ENCODE measurements at places on chromosomes 6 and 20.

DNA sequence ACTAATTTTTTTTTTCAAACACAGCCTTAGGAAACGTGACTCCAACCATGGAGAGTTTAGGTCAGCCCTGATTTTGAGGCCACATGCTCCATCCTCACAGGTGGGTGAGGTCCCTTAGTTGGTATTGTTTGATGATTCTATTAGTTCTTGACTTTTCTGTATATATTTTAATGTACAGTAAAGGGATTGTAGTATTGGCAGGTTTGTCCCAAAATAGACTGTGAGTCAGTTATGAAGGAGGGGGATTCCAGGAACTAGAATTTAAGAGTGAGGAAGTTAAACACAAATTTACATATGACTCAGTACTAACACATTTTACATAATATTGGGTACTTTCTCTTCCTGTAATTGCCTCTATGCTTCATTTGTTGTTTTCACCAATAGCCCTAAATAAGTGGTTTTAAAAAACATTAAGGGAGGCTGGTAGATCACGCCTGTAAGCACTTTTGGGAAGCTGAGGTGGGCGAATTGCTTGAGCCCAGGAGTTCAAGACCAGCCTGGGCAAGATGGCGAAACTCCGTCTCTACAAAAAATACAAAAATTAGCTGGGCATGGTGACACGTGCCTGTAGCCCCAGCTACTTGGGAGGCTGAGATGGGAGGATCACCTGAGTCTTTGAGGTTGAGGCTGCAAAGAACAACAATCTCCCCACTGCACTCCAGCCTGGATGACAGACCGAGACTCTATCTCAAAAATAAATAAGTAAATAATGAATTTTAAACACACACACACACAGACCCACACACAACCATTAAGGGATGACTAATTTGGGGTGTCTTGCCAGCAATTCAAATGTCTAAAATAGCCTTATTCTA is 81.8 kb downstream of the SGK1 start:
- no peak for DNase-seq

DNA sequence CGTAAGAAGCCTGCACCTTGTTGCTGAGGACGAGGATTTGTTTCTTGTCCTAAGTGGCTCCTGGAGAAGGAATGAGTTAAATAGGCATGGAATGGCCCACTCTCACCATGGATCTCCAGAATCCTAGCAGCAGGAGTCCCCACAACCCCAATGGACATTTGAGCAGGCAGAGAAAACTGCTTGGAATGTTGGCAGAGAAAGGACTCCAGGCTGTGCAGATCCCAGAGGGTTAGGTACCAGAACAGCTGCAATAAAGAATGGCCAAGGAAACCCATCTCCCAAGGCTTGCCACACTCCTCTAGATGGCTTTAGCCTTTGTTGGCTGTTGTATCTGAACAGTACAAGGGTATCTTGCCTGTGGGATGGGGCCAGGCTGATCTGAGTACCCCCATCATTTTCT is 1415.7 kb upstream of the ADGRB3 start:
- DNase-seq: no peak

GRCh38 chr20:41119614-41120561 is 17.5 kb upstream of the PLCG1 start:
- no peak for DNase-seq

DNA sequence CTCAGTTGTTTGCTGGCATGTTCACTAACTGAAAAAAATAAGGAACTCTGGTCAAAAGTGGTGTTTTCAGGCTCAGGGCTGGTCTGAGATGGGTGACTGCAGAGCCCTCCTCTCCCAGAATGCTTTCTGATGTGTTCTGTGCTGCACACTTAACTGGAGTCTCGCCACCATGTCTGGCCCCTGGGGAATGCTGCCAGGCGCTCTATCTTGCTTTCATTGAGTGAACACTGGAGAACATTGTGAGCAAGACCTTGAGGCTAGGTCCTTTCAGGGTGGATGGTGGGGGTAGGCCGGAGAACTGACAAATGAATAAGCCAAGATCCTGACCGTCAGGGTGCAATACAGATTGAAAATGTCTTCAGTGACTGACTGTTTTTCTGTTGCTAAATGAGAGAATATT is 19.5 kb downstream of the PANK2 start:
- DNase-seq: no peak

GRCh38 chr6:38445336-38445735 is 194.4 kb downstream of the BTBD9 start:
- no peak for DNase-seq

GRCh38 chr6:25157183-25157582 is 122.0 kb upstream of the CARMIL1 start:
- DNase-seq: no peak

GRCh38 chr6:2853769-2854395 is 12.2 kb upstream of the SERPINB1 start:
- DNase-seq: no peak

DNA sequence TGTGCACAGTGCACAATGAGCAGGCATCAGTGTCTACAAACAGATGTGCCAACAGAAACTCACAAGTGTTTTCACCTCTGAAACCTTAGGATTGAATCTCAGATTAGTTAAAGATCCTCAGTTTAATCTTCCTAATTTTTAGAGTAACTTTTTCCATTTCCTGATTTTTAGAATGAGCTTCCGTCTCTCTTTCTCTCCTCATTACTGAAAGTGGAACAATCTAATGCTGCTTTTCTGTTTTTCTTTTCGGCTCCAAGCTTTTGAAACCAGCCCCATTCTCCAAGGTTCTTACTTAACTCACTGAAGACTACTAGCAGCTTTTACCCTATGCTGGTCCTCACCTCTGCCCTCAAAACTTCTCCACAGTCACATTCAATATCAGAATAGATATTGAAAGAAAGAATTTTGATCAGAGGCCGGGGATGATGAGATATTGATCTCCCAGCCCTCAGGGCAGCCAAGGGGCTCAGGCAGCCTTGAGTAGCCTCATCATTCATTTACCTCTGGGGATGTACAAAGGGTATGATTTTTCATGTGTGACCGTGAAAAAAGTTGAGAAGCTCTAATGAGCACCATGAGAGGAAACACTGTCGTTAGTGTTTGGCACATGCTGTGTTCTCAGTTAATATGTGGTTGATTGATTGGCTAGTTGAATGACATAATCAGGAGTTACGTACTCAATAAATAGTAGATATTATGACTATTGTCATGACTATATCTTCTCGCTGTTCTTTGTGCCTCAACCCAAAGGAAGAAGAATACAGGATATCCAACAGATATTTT is 11.9 kb upstream of the STK38 start:
- DNase-seq: no peak

DNA sequence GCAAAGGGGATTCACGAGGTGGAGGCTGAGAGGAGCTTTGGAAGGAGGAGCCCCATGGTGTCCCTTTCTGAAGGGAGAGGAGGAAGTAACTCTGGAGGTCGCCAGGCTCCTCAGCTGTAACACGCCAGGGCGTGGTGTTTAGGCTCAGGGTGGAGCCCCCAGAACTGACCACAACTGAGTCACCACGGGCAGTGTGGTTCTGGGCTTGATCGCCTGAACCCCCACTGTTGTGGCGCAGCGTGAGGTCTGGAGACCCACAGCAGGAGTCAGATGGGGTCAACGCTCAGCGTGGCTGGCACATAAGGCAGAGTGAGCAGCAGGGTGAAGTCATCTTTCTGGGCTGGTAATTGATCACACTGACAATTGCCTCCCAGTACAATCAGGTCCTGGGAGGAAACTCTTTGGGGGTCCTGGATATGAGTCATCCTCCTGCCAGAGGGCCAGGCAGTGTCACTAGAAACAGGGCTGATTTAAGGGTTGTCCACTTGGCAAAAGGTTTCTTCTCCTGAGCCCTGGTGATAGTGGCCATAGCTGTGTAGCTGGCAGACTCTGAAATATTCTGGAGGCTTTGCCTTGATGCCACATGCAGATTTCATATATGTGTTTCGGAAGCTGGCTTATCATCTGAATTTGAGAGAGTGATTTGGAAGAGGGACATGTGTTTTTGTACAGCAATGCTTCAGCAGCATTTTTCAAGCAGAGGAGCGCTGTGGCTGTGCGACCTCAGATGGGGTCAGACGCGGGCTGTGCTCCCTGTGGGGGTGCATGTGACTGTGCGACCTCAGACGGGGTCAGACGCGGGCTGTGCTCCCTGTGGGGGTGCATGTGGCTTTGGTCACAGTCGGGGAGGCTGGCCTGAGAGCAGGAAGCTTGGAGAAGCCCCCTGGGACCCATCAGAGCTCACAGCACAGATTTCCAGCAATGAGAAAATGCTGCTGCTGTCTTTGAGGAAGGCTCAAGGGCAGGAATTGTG is 50.0 kb downstream of the SYNJ2 start:
- DNase-seq: peak; percentile 51

- DNase-seq: no peak
Measured at GRCh38 chr6:144214622-144215401, 64.5 kb downstream of the STX11 start.

DNA sequence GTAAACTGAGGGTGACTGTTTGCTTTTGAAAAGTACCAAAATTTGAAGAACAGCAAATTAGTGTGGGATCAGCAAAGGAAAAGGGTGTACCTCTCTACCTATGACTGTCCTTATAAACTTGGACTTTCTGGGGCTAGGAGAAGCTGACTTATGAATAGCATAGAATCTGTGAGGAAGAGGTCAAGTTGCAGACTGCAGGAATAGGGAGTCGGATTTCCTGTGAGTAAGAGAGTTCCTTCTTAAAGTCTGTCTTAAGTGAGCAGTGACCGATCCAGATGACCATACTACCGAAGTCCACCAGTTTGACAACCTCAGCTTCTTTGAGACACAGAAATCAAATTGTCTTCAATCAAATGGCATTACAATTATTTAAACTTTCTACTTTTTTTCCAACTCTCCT is 708.7 kb downstream of the UTRN start:
- DNase-seq: no peak

DNA sequence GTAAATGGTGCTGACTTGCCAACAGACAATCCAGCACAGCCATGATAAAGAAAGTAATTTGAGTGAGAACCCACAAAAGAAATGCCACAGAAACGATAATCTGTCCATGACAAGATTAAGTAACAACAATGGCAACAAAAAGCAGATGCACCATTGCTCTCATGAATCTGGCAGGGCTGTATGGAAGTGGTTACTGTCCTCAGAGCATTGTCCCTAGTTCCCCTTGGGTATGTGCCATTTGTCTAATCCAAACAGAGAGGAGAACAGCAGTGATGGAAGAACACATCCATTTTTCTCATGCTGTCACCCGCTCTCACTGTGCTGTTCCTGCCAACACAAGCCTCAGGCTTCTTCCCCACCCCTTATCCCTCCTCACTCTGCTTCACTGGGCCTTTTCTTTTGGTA is 65.8 kb downstream of the REV3L start:
- DNase-seq: no peak

- DNase-seq: no peak
Measured at GRCh38 chr6:157094038-157094437, 229.3 kb downstream of the TMEM242 start.

GRCh38 chr20:63023071-63023935 is 16.5 kb upstream of the BHLHE23 start:
- no peak for DNase-seq

- DNase-seq: no peak
Measured at GRCh38 chr6:63839485-63839884, 203.9 kb downstream of the PHF3 start.

- no peak for DNase-seq
Measured at GRCh38 chr6:168989421-168989820, 264.2 kb downstream of the THBS2 start.

DNA sequence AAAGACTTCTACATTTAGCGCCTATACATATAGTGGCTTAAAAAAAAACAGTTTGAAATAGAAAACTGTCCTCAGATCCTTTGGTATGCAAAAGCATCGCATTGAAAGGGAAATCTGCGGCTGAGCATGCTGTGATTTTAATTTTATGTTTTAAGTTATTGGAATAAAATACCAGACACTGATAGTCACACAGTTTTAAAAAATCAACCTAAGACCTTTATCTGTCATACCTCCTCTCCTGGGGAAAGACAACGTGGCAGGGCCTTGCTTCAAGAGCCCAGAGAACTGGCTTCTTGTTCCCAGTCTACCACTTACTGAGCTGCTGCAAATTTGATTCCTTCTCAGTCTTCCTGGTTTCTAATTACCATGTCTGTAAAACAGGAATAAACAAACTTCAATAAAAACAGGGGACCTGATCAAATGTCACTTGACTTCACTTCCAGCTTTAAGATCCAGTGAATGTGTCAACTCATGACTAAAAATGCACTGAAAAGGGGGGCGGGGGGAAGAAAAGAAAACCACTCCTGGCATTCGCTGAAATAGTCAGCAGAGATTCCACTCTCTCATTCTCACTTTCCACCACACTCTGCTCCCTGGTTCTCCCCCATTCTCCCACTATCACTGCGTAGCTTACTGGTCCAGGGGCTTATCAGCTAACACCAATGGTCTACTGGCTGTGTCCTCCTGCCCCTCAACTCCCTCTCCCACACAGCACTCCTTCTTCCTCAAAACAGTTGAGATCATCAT is 494.7 kb upstream of the MARCKS start:
- DNase-seq: no peak

GRCh38 chr6:165745492-165745891 is 82.5 kb upstream of the PDE10A start:
- DNase-seq: no peak

GRCh38 chr6:15504581-15505350 is 158.1 kb downstream of the DTNBP1 start:
- DNase-seq: peak; percentile 72

DNA sequence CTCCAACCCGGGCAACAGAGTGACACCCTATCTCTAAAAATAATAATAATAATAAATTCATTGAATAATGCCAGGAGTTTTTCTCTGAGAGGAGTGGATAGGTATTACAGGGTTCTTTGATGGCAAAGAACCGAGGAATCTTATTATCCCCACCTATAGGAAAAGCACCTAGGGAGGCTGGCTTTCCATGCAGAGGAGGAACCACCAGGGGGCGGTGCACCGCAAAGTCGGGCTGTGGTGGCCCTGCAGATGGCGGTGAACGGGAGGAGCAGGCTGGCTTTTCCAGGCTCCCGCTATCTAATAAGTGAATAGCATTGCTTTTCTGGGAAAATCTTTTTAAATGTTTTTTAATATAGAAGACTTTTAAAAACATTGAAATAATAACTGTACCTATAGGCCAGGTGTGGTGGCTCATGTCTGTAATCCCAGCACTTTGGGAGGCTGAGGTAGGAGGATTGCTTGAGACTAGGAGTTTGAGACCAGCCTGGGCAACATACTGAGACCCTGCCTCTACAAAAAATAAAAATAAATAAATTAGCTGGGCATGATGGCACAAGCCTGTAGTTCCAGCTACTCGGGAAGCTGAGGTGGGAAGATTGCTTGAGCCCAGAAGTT is 864.2 kb downstream of the KIF16B start:
- DNase-seq: no peak

- DNase-seq: no peak
Measured at GRCh38 chr20:21232546-21233280, 70.4 kb upstream of the XRN2 start.

DNA sequence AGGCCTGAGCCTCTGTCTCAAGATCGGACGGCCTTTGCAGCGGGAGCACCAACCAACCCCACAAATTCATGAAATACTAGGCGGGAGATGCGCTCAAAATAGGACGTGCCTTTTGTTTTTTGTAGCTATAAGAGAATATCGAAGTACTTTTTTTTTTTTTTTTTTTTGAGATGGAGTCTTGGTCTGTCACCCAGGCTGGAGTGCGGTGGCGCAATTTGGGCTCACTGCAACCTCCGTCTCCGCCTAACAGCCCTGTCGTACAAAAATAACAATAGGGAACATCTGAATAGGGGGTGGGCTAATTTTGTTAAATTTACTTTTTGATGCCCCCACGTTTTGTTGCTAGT is 5.9 kb upstream of the TUBB2A start:
- DNase-seq: no peak
